H54 (cell line): ENCODE measurements at places on chromosomes 11 and 22.
A peak's percentile ranks its signal among the peaks of the same experiment; 100 is the strongest.

DNA sequence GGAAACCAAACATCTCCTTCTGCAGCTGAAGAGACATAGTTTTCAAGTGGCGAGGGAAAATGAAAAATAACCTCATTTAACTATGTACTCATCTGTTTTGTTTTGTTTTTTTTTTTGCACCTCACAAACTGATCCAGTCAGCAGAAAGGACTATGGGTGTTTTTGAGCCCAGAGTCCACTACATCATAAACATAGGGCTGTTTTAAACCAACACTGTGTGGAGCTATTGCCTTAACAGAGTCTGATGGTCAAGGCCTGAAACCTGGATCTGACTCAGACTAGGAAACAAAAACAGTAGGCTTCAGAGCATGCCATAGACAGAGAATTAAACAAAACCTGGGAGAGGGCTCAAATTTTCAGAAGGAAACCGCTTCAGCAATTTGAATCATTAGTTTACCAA, 99.3 kb upstream of the FSHB start:
- DNase-seq: no peak

- no peak for DNase-seq
These were observed 205.1 kb downstream of the NXPE2 start for GRCh38 chr11:114883472-114883871.

DNA sequence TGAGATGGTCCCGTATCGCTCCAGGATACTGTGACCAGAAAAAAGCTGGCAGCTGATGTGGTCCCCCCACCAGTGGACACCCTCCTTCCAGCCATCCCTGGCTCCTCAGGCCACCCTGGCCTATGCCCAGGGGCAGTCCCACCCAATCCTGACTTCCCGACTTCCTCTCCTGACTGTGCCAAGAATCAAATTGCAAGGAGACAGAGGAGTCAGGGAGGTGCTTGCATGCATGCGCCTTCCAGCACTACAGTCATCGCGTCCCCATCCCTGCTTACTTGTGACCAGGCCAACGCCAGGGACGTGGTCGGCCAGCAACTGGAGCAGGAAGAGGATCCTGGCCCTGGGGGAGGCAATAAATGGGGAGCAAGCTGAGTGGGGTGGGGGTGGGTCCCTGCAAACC, 3.6 kb upstream of the FREY1 start:
- no peak for DNase-seq

DNA sequence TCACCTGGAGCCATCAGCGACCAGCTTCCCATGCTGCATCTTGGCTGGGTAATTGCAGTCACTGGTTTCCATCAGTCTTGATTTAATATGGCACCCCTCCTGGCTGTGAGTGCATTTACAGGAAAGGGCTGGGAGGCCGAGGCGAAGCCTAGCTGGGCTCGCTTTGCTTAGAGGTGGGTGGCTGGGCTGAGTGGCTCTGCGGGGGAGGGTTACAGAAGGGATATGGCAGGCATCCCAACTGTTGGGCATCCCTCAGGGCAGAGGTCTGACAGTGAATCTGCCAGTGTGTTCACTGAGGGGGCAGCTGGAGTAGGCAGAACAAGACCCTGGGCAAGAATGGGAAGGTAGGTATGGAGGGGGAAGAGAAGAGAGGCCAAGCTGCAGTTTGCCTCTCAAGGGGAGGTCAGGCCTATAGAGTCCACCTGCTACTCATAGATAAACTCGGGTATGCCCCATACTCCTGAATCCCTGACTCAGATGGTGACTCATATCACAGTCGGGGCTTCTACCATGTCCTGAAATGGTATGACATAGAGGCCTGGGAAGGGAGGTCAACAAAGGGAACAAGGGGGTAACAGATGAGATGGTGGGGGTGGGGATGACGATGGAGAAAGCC, 77.5 kb upstream of the PHOX2A start:
- DNase-seq: peak; percentile 77

DNA sequence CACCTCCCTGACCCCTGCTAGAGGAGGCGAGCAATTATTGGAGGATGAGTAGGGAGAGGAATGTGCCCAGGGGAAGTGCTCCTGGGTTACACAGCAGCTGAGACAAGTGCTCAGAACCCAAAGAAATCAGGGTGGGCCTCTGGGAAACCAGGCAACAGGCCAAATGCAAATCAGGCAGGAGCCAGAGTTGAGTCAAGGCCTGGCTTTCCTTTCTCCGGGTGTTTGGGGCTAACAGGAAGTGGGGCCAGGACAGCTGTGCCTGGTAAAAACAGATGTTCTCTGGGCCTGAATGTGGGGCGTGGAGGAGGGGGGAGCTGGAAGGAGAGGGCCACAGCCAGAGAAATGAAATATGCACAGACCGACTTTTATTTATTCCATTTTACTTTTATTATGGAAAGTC, 22.0 kb downstream of the MFNG start:
- no peak for DNase-seq

DNA sequence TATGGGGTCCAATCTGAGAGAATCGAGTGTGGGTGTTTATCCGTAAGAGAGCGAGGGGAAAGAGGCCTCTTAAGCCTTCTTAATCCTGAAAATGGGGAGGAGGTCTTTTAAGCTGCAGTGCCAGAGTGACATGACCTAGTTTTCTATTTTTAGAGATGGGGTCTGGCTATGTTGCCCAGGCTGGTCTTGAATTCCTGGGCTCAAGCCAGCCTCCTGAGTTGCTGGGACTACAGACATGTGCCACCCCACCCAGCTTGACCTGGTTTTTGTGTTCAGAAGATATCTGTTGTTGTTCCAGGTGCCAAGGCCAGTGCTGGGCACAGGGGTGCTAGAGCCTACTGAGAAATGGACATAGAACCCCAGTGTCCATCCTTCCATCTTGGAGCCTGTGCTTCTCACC, 1.4 kb downstream of the BAD start:
- no peak for DNase-seq
